CD4-positive, alpha-beta T cell treated with Interleukin-2 at 100 ng/mL for 4 hours (primary cell): ENCODE measurements at places on chromosomes 1 and 21.

GRCh38 chr1:171468120-171468750, 17.1 kb upstream of the PRRC2C start:
- DNase-seq = no peak

DNA sequence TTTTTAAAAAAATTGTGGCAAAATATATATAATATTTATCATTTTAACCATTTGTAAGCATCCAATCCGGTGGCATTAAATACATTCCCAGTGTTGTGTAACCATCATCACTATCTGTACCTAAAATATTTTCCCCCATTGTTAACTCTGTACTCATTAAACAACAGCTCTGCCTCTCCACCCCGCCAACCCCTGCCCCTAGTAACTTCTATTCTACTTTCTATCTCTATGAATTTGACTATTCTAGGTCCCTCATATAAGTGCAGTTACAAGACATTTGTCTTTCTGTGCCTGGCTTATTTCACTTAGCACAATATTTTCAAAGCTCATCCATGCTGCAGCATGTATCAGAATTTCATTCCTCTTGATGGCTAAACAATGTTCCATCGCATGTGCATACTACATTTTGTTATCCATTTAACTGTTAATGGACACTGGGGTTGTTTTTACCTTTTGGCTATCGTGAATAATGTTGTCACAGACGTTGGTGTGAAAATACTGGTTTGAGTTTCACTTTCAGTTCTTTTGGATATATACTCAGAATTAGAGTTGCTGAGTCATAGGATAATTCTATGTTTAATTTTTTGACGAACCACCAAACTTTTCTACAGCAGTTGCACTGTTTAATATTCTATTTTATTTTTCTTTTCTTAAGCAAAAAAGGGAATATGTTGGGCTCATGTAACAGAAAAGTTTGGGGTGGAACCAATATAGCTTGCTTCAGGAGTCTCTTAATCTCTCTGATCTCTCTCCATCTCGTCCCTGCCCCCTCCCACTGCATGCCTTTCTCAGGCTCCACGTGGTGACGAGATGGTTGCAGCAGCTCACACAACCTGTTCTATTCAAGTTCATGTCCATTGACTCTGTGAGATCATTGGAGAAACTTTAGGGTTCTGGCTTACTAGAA, 25.2 kb upstream of the RCAN1 start:
- peak; percentile 26 for DNase-seq

DNA sequence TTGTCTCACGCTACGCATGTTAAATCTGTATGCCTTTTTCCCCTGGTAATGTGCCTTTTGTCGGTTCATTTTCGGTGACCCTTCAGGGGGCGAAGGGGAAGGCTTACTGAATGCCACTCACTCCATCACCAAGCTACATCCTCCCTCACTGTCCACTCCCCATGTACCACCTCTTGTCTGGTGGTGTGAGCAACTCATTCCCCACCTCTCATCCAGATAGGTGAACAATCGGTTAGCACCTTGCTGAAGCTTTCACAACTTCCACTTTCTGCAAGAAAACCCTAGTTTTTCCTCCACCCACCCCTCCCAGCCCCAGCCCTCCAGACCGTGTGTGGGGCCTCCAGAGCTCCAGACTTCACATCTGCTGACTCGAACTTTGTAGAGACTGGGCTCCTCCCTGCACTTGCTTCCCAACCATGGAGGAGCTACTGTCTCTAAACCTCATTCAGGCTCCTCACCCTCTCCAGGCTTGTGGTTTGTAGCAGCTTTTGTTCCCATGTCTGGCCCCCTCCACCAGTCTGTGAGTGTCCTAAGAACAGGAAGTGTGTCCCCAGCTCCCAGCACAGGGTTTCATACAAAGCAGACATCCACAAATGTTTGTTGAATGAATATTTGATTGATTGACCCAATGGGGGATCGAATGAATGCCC, 48.4 kb upstream of the RUNX3 start:
- no peak for DNase-seq

GRCh38 chr1:95245029-95245428, 11.0 kb downstream of the RWDD3 start:
- DNase-seq = no peak

DNA sequence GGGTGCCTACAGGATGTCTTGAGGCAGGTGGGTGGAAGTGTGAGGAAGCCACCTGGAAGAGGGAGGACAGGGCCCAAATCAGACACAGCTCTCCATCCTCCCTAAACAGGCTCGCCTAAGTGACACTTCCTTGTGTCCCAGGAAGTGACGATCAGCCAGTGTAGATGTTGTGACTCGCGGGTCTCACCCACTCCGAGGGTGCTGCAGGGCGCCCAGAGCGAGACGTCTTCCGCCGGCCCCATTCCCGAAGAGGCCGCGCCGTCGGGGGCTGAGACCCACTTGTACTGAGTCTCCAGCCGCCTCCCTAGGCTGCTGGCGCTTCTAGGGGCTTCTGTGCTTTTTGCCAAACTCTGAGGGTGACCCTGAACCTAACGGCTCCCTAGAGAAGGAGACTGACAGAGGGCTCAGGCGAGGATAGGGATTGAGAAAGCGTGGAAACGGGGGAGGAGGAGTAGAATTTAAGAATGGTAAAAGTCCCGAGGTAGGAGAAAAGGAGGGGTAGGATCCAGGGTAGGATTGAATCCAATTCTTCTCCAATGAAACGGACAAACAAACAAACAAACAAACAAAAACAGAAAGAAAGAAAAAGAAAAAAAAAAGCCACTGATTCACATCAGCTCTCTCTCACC, 543 bp upstream of the MARK1 start:
- no peak for DNase-seq

DNA sequence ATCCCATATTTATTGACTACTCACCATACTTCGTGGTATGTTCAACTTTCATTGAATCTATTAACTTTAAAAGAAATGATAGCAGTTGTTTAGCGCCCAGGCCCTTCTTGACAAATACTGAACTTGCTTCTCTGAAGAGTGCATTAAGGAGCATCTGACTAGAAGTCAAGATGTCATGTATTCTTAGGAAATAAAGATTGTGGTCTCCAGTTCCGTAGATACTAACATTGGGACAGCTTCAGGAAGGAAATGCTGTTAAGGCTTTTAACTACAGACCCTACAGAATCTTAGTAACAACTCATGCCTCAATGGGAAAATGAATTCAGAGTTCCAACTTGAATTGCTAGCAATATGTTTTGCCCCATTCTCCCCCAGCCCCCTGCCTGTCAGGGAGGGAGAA, 14.8 kb downstream of the LYST start:
- no peak for DNase-seq

GRCh38 chr1:185367218-185367617, 50.2 kb upstream of the IVNS1ABP start:
- DNase-seq = no peak

GRCh38 chr1:16164213-16165072, 8.6 kb upstream of the EPHA2 start:
- peak; percentile 19 for DNase-seq

DNA sequence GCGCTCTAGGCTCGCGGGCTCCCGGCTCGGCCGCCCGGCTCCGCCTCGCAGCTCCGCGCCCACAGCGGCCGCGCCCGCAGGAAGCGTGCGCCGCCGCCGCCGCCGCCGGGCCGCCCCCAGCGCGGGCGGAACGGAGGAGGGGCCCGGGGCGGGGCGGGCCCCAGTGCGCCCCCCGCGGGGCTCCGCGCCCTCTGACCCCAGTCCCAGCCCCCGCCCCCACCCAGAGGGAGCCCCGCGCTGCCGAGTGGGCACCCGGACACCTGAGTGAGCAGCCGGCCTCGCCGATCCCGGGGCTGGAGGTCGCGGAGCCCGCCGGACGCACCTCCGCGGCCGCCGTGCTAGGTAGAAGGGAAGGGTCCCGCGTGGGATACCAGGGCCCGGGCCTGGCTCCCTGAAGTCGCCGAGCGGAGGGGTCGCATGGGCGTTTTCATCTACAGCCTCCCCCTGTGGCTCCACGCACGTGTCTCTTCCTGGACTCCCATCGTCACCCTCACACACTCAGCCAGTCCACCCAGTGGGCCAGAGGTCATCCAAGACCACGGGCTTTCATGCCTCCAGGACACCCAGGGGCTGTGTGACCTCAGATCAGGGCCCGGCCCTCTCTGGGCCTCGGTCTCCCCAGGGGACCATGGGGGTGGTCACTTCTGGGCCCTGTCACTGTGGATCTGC, at the start of gene SDC3:
Gene SDC3, minus strand, starts transcription at position 63 of the 669 bp plus-strand sequence. CDS start 172 bp downstream, outside the sequence.
- no peak for DNase-seq

- no peak for DNase-seq
Observed at GRCh38 chr1:159587461-159587951, at the start of gene APCS. TSS of gene APCS (plus strand) at chr1:159587826. CDS start at chr1:159587922, 96 bp downstream.

GRCh38 chr1:199866210-199866617, 161.3 kb upstream of the NR5A2 start:
- DNase-seq = no peak

- DNase-seq = no peak
Observed at GRCh38 chr1:1023700-1024099, 3.8 kb downstream of the AGRN start.

DNA sequence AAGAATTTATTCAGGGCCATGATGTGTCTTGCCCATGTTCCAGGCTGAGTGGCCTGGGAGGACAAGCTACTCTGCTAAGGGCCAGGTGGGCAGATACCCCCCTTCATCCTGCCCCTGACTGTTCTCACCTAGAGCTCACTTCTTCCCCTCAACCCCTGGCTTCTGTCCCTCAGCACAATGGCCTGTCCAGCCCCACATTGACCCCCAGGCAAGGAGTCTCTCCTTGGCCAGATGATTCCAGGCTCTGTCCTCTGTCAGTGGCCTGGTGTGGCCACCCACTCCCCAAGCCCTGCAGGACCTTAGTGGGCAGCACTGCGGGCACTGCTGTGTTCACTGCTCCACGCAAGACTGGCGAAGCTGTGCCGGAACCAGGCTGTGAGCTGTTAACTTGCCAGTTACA, 460.0 kb downstream of the MATN1 start:
- no peak for DNase-seq

- DNase-seq = no peak
Observed at GRCh38 chr21:31557421-31558188, 101.9 kb upstream of the SOD1 start.

DNA sequence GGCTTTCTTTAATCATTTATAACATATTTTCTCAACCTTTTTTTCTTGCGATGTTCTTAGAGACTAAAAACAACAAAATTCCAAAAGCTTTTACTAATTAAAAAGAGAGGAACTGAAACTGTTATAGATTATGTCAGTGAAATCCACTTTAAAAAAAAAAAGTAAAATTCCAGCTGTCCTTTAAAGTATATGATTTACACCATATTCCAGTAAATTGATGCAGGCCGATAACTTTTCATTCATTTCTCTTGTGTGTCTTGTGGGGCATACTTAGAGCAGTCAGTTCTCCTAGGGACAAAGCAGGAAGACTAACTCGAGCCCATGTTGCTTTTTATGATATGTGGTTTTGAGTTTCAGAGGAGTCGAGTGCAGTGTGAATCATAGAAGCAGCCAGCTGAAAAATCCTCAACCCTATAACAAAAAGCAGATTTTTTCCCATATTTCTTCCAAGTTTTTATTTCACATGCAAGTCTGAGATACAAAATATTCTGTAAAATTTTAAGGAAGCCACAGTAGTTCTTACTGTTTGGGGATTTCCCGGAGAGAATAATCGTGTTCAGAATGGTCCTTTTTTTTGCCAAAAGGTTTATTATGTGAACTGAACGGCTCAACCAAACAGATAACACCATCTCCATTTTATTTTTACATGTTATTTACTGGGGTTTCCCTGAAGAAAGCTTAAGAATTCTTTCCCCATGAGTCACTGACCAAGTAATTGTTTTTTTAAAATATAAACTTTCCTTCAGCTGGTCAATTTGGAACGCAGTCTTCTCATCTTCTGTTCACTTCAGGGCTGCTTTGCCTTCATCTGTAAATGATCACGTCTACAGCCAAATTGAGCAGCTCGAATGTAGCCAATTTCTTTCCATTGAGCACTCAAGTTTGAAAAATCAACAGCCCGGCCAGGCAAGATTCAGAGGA, 77.0 kb upstream of the C1orf105 start:
- peak; percentile 30 for DNase-seq

GRCh38 chr1:101198842-101199636, 37.8 kb upstream of the S1PR1 start:
- DNase-seq = peak; percentile 44

DNA sequence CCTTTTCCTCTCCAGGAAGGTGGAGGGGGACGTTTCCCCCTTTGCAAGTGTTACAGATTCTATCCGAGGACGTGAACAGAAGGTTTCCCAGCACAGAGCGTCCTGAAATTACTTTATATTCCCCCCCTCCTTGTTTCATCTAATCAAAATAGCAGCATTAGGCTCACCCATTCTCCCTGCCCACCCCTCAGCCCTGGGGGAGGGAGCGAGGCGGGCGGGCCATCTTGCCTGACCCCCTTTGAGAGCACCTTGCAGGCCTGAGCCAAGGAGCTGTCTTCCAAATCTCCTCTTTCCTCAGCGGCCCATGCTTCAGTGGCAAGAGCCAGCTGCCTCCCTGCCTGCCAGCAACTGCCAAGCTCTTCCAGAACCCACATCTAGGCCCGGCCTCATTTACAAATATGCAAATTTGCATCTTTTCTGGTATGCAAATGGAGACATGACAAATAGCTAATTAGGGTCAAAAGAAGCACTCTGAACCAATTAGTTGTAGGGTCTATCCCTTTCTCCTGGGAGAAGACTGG, 69.1 kb upstream of the POU3F1 start:
- no peak for DNase-seq

DNA sequence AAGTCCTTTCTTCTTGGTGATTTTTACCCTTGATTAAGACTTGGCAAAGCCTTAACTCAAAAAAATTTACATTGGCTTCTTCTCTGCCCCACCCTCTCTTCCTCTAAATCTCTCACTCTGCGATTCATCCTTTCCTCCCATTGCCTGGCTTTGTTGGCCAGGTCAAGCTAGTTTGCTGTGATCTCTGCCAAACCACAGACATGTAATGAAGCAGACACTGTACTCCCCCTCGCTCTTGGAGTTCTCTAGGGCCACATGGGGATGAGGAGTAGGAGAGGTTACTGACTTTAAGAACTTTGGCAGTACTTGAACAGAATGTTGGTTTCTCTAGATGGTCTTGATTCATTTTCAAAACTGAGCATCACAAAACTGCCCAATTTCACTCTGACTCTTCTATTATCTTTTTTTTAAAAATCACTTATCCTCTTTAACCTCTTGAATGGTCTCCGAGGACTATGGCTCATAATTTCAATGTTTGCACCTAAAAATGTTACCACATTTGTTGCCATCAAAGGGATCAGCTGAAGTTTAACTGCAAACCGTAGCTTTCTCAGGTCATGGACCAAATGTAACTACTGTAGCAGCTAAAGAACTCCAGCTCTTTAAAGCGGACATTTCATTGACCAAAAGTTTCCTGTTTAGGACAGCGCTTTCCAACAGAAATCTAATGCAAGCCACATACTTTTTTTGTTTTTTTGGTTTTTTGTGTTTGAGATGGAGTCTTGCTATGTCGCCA, 62.7 kb upstream of the IPO9 start:
- no peak for DNase-seq

DNA sequence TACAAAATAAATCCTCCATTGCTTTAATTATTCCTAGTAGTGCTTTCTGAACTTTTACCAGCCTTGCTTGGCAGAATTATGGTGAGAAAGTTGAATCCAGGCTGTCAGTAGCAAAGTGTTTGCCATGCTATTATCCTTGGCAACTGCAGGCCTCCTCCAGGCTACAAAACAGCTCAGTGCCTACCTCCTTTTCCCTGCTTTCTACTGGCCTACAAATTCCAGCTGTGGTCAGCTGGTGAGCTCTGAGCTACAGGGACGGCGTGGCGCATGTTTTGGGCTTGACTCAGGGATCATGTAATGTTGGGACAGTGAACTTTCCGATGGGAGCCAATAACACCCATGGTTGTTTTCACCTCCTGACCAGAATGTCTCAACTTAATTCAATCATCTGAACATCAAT, 456.1 kb upstream of the ADAMTS5 start:
- no peak for DNase-seq

GRCh38 chr1:71908871-71909390, 373.4 kb downstream of the NEGR1 start:
- DNase-seq = no peak
